Activated T-helper 17 cell treated with anti-CD3 and anti-CD28 coated beads, Interleukin-2, amount 50 U/mL, for 72 hours (primary cell): ENCODE measurements at places on chromosomes 16 and 17.

- ATAC-seq = no peak
Measured at GRCh38 chr16:79072517-79072916, 528.0 kb downstream of the MAF start.

DNA sequence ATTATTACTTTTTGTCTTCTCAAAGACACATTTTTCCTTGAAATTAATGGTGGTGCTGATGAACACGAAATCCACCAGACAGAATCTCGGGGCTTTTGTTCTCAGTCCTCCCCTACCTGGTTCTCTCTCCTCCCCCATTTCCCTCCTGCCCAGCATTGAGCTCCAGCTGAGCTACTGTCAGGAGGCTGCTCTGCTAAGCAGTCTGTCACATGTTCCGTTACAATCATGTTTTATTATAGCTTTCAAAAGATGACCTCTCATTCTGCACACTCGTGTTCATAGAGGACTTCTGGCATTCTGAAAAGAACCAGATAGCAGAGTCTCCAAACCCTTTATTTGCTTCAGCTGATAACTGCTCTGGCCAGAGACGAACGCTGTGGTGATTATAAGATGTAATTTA lies 732.5 kb upstream of the RBFOX1 start:
- no peak for ATAC-seq

DNA sequence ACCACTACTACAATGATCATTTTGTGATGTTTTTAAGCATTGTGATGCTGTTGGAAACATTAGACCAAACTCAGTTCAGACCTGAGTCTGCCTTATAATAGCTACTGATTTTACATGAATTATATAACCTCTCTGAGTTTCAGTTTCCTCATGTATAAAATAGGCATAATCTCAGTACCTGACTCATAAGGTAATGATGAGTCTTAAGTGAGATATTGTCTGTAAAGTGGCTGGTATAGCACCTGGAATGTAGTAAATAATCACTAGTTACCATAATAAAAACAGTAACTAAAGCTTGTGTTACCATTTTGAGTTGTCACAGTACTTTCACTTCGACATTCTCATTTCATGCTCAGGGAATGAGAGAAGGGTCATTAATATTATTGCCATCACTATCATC lies 381.5 kb upstream of the SALL1 start:
- ATAC-seq = no peak

DNA sequence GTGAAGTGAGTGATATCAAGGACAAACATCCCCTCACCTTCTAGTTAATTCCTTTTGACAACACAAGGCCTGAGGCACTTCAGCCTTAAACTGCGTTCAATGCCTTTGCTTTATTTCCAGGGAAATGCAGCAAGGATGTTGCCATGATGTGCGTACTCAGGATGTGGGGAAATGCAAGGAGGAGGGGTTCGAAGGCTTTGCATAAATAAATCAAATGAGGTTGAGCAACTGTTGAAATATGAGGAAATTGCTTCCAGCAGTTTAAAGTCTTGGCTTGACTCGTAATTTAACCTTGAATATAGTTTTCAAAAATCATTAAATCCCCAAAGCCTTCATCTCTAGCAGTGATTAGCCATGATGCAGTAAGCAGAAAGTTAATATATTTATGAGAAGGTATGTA lies 81.8 kb upstream of the CCL2 start:
- no peak for ATAC-seq

GRCh38 chr16:28202147-28202746 lies 9.5 kb downstream of the XPO6 start:
- ATAC-seq = peak; percentile 97
